Activated T-cell treated with anti-CD3 and anti-CD28 coated beads for 4 hours (primary cell): ENCODE measurements at places on chromosomes 13 and 19.
A peak's percentile ranks its signal among the peaks of the same experiment; 100 is the strongest.

- peak; percentile 38 for DNase-seq
These were observed 755 bp upstream of the RAB3A start for GRCh38 chr19:18204394-18205199.

- peak; percentile 83 for DNase-seq
These were observed at the start of gene TNFSF9 for GRCh38 chr19:6530386-6531162. Gene TNFSF9, plus strand, starts transcription at chr19:6531026. Its CDS starts 11 bp downstream, at chr19:6531037.

DNA sequence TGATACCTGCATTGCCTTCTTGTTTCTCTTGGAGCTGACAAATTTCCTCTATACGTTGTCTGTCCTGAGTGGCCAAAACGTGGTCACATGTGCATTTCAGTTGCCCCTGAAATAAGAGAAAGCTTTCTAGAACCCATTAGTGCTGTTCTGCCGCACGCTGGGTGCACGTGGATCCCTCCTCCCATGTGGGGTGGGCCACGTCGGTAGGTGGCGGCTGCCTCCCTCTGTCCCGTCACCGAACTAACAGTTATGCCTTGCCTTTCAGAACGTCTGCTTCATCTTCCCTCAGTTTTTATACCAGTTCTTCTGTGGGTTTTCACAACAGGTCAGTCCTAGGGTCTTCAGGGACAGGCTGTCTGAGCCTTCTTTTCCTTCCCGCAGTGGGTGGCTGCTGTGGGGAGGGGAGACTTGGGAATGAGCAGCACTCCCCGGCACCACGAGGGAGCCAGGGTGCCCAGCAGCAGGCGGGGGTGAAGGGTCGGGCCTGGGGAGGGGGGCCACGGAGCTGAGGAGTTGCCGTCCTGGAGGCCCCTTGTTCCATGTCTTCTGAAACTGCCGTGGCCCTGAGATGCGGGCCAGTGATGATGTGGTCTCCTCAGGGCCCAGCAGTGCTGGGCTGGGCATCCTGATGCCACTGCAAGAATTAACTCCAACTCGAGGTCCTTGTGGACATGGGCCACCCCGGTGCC lies 109.7 kb upstream of the MCF2L start:
- DNase-seq, result no peak

GRCh38 chr19:17996826-17997316 lies 11.1 kb upstream of the ARRDC2 start:
- peak; percentile 84 for DNase-seq

GRCh38 chr19:46678110-46678732 lies 17.2 kb upstream of the DACT3 start:
- DNase-seq, result peak; percentile 29

- no peak for DNase-seq
These were observed 96.6 kb downstream of the SIPA1L3 start for GRCh38 chr19:38003438-38004185.

GRCh38 chr19:48218997-48219396 lies 36.7 kb downstream of the CARD8 start:
- DNase-seq, result no peak

- no peak for DNase-seq
These were observed 14.8 kb downstream of the RB1 start for GRCh38 chr13:48318377-48318811.

GRCh38 chr19:29942404-29943261 lies 594 bp downstream of the URI1 start:
- peak; percentile 53 for DNase-seq

- DNase-seq, result no peak
These were observed 12.4 kb downstream of the ZNF780A start for GRCh38 chr19:40078377-40078776.

- DNase-seq, result no peak
These were observed 17.6 kb downstream of the CFAP97D2 start for GRCh38 chr13:114196629-114197028.

DNA sequence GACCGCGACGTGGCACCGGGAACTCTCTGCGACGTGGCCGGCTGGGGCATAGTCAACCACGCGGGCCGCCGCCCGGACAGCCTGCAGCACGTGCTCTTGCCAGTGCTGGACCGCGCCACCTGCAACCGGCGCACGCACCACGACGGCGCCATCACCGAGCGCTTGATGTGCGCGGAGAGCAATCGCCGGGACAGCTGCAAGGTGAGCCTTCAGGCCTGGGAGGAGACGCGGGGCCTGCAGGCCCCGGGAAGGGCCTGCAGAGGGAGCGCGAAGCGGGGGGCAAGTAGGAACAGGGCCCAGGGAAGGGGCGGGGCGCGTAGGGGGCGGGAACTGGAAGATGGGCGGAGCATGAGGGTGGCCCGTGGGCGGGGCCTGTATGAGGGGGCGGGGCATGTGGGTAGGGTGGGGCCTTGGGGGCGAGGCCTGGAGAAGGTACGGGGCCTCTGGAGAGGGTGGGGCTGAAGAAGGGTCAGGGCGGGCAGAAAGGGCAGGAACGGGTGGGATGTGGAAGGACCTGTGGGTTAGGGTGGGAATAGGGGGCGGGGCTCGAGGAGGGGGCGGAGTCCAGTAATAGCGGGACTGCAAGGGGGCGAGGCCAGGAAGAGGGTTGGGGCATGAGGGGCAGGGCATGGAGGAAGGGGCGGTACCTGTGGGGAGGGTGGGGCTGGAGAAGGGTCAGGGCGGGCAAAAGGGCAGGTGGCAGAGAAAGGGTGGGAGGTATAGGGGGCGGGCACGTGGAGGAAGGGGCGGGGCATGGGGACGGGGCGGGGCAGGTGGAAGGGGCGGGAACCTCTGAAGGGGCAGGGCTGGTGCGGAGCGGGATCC lies 2.5 kb downstream of the CFD start:
- DNase-seq, result peak; percentile 63

DNA sequence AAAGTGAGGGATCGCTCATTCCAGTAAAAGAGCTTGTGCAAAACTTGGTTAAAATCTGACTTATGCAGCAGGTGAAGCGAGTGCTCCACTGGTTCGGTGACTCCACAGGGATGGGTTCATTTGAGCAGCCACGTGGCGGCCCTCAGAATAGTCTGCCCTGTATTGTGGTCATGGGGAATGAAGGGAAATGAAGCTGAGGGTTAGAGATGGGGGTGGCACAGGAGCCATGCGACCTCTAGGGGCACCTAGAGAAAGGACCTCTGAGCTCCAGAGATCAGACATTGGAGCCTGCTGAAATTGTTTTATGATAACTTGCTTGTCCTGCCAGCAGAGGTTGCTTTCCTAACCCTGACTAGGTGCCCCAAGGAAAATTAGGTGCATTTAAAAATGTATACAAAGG lies 26.6 kb downstream of the CBY2 start:
- no peak for DNase-seq

DNA sequence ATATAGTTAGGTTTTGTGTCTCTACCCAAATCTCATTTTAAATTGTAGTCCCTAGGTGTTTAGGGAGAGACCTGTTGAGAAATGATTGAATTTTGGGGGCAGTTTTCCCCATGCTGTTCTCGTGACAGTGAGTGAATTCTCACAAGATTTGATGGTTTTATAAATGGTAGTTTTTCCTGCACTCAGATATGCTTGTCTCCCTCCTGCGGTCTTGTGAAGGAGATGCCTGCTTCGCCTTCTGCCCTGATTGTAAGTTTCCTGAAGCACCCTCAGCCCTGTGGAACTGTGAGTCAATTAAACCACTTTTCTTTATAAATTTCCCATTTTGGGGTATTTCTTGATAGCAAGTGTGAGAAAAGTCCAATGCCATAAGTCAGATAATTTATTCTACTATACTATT lies 1977.5 kb upstream of the PCDH20 start:
- DNase-seq, result no peak

DNA sequence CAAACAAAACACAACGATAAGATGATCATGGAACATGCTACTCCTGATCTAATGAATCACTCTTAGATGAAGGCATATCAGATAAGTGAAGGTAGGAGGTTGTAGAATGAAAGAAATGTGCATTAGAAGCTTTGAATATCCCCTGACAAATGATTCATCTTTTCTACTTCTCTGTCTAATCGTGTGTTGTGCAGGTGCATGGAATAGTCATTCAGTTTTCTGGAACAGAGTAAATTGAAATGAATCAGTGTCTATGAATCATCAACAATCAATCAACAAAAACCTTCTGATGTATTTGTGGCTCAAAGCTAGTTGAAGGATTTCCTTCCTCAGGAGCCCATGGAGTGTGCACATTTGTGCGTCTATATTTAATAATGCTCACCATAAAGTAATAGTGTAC lies 1290.4 kb upstream of the PCDH20 start:
- no peak for DNase-seq

GRCh38 chr13:64675255-64675892 lies 2554.8 kb downstream of the PCDH9 start:
- DNase-seq, result no peak

- peak; percentile 18 for DNase-seq
These were observed 82.8 kb upstream of the MTIF3 start for GRCh38 chr13:27533155-27533643.

GRCh38 chr19:51030631-51031030 lies 4.2 kb downstream of the KLK12 start:
- no peak for DNase-seq

GRCh38 chr13:40187841-40188591 lies 478.4 kb downstream of the FOXO1 start:
- peak; percentile 39 for DNase-seq

GRCh38 chr13:39602614-39603366 lies at the start of gene LHFPL6:
Gene LHFPL6, minus strand, starts transcription at chr13:39603193.
- DNase-seq, result peak; percentile 24

DNA sequence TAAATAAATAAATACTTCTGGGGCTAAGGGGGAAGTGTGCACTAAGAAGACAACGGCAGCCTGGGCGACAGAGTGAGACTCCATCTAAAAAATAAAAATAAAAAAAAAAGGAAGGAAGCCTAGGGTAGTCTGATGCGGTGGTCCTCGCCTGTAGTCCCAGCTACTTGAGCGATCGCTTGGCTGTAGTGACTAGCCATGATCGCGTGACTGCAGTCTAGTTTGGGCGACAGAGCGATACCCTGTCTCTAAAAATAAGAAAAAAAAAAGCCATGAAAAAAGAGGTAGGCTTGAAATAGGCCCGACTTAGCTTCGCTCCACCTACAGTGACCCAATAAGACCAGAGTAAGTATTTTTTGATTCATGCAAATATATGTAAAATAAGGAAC lies 661 bp upstream of the BABAM1 start:
- no peak for DNase-seq

GRCh38 chr13:97577026-97577425 lies 143.1 kb downstream of the RAP2A start:
- DNase-seq, result no peak

GRCh38 chr13:41699759-41700158 lies 242.4 kb downstream of the RGCC start:
- no peak for DNase-seq

GRCh38 chr19:19059837-19060611 lies 3.8 kb upstream of the SLC25A42 start:
- DNase-seq, result no peak
